ENCODE measurements at places on chromosomes 1 and 21.

- no peak for DNase-seq
Observed at GRCh38 chr1:5975133-5975880, 16.9 kb downstream of the NPHP4 start.

- DNase-seq, result no peak
Observed at GRCh38 chr1:167935216-167936067, 1.0 kb upstream of the DCAF6 start.

- no peak for DNase-seq
Observed at GRCh38 chr1:235054466-235054865, 74.2 kb downstream of the TOMM20 start.

- no peak for DNase-seq
Observed at GRCh38 chr21:27589781-27590180, 622.9 kb upstream of the ADAMTS5 start.

- no peak for DNase-seq
Observed at GRCh38 chr1:225848030-225848955, 33.9 kb downstream of the TMEM63A start.

DNA sequence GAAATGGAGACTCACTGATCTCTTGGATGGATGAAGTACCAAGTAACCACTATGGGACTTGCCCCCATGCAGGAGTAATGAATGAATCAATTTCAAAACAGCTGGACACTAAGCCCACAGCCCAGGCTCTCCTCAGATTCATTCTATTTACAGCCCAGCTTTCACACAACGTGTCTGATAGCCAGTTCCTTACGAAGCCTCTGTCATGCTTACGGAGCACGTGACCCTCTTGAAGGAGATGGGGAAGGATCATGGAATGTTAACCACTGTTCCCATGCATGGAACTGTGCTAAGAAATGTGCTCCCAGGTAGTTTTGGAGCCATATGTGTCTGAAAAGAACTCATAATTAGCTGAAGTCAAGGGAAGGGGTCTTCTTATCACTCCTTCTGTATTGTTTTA, 124.1 kb downstream of the KIF26B start:
- no peak for DNase-seq

DNA sequence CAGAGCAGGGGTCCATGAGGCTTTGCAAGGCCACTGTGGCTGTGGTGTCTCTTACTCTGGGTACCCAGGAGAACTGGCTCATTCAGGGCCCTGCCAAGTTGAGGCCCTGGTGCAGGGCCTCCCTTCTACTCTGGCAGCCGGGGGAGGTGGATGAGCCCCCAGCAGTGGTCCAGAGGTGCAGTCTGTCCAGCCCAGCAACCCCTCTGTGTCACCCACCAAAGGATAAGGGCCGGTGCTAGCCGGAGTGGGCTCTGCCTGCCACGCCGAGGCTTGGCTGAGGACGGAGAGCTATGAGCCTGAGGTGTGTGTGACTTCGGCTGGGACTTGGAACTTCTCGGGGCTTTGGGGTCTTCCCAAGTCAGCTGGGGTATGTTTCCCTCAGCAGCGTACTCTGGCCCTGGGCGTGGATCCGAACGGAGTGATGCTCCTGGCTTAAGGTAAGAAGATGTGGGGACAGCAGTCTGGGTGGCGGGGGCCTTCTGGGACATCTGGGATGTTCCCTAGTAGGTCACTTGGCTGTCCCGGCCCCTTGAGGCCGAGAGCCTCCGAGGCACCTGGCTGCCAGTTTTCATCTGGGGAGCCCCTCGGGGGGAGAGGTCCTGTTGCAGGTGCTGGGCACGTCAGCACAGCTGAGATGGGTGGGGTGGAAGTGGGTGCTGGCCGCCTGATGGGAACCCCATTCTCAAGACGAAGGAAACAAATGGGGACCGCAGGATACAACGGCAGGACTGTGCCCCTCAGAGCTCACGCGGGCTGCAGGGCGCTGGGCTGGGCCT, 25.9 kb downstream of the RUNX3 start:
- DNase-seq, result no peak

DNA sequence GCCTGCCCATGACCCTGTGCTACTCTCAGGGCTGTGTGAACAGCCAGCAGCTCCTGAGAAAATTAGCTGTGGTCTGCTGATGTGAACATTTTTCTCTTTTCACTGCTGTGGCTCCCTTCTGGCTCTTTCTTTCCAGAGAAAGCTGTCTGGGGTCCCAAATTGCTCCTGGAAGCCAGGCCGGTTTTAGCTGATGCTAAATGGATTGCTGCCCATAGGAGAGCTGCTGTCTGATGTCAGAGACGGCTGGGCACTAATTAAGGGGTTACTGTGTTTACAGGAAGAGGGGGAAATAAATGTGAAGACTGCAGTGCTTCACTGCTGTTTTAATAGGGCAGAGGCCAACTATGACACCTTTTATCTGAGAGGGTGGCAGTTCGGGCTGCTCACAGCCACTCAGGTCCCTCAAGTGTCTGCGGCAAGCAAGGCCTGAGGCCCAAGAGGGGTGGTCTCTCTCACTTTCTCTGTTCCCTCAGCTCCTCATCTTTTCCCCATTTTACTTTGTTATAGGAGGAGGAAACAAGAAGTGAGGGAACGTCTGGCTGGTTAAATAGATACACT, 106.0 kb upstream of the GNG12 start:
- no peak for DNase-seq

GRCh38 chr1:155124503-155125463, 2.9 kb upstream of the EFNA1 start:
- DNase-seq, result no peak

DNA sequence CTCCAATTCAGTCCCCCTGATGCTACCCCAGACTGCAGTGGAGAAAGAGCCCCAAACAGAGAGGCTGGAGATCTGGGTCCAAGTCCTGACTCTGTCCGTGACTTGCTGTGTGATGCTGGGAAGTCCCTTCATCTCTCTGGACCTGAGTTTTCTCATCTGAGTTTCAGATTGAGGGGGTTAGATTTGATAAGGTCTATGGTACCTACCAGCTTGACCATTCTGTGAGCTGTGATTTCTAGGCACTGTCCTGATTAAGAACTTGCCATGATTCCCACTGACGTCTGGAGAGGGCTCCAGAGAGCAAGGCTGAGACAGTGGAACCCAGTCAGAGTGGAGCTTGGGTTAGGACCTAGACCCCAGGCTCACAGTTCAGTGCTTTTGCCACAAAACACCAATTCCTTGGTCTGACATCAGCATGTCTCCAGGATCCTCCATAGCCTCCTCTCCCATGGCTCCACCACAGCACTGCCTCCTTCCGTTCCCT, 43.8 kb upstream of the DMBX1 start:
- DNase-seq, result no peak

DNA sequence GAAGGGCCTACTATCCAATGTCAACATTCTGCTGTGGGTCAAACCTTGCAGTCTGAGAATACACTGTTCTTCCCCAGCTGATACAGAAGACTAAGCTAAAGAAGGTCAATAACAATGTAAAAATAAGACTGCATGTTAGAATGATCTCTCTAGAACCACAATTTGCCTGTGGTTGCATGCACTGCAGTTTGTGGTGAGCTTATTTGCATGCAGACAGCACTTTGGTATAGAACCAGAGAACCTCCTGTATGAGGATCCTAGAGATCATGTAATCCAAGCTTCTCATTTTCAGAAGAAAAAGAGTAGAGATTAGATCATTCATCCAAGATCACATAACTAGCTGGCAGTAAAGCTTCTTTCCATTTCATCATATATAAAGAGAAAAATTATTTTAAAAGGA, 15.8 kb downstream of the SYNJ1 start:
- no peak for DNase-seq

- no peak for DNase-seq
Observed at GRCh38 chr1:20123722-20124455, 4.6 kb upstream of the PLA2G2D start.

DNA sequence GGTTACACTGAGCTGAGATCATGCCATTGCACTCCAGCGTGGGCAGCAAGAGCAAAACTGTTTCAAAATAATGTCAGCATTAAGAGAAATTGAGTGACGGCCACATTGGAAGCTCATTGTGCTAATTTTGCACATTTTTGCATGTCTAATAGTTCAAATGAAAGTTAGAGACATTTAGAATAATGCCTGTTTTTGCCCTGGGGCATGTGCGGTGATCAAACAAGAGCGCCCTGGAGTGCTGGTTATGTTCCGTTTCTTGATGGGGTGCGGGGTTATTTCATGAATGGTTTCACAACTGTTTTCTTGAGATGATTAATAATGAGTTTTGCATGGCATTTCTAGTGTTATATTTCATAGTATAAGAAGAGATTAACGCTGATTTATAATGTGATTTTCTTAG, 13.1 kb downstream of the OR2T11 start:
- DNase-seq, result no peak

GRCh38 chr1:44949286-44949685, 37.1 kb downstream of the EIF2B3 start:
- DNase-seq, result no peak
